Neural cell (in vitro differentiated cells): ENCODE measurements at places on chromosomes 6 and 20. TPM values are rescaled to one million over a fixed set of nuclear protein-coding genes. Genes with fewer than 3 reads are reported as not detected.

TDRD6 gene
- polyA plus RNA-seq: 0.84 and 0.92 TPM in 2 replicates

RNF39 gene
- polyA plus RNA-seq: not detected in 2 replicates

DHX16 gene
- polyA plus RNA-seq: 29.1 and 31.9 TPM in 2 replicates

TCF21 gene
- not detected in 2 replicates for polyA plus RNA-seq

SNRPB gene
- 289 and 335 TPM in 2 replicates for polyA plus RNA-seq

SIRPD gene
- not detected in 2 replicates for polyA plus RNA-seq

PRND gene
- polyA plus RNA-seq: not detected in 2 replicates
